HFF-Myc (cell line): ENCODE measurements at places on chromosomes 4 and X.
A peak's percentile ranks its signal among the peaks of the same experiment; 100 is the strongest.

- DNase-seq: no peak
Measured at GRCh38 chr4:23320931-23321587, 568.8 kb downstream of the PPARGC1A start.

- no peak for DNase-seq
Measured at GRCh38 chr4:144648042-144648441, 2.1 kb downstream of the HHIP start.

- DNase-seq: peak; percentile 9
Measured at GRCh38 chrX:130916636-130917422, 13.8 kb upstream of the ENOX2 start.

GRCh38 chrX:70426286-70427278 lies 3.5 kb downstream of the GDPD2 start:
- DNase-seq: no peak

GRCh38 chr4:33882246-33882990 lies 2361.9 kb downstream of the ARAP2 start:
- no peak for DNase-seq
